ENCODE measurements at places on chromosomes 6 and 20.

- no peak for DNase-seq
These were observed 20.2 kb downstream of the ADGRF4 start for GRCh38 chr6:47718571-47718970.

- DNase-seq, result no peak
These were observed 677.3 kb upstream of the AGPAT4 start for GRCh38 chr6:161951126-161951525.

- no peak for DNase-seq
These were observed 201.5 kb upstream of the ZNF217 start for GRCh38 chr20:53795170-53795569.

- DNase-seq, result no peak
These were observed 34.0 kb upstream of the NUP153 start for GRCh38 chr6:17740559-17741220.

GRCh38 chr6:104322841-104323240 lies 536.9 kb downstream of the HACE1 start:
- no peak for DNase-seq

- no peak for DNase-seq
These were observed 889.1 kb upstream of the MAP3K7 start for GRCh38 chr6:91476000-91476399.

GRCh38 chr6:48664826-48665225 lies 553.8 kb upstream of the PTCHD4 start:
- DNase-seq, result no peak

DNA sequence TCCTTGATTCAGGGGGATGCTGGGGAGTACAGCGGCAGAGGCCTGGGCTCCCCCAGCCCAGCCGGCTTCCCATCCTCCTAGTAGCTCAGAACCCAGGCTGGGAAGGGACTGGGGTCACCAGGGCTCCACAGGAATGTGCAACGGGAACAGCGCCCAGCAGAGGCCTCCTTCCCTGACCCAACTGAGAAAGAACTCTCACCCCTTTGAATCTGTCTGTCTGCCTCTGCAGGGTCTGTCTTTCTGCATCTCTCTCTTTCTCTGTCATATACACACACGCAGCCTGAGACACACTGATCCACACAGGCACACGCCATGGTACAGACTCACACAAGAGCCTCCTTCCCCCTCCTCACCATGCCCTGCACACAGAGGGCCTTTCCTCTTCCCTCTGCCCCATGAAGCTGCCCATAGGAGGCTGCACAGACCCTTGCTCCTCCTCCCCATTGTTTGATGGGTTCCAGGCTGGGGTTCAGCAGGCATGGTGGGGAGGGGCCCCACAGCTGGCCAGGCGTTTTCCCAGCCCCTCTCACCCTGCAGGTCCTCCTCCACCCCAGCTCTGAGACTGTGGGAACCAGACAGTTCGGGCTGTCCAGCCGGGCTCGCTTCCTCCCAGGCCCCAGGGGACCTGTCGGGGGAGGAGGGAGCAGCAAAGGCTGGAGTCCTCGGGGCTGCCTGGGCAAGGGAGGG lies 2.8 kb downstream of the FOXS1 start:
- no peak for DNase-seq

GRCh38 chr20:51597389-51598231 lies 55.1 kb upstream of the NFATC2 start:
- DNase-seq, result no peak

DNA sequence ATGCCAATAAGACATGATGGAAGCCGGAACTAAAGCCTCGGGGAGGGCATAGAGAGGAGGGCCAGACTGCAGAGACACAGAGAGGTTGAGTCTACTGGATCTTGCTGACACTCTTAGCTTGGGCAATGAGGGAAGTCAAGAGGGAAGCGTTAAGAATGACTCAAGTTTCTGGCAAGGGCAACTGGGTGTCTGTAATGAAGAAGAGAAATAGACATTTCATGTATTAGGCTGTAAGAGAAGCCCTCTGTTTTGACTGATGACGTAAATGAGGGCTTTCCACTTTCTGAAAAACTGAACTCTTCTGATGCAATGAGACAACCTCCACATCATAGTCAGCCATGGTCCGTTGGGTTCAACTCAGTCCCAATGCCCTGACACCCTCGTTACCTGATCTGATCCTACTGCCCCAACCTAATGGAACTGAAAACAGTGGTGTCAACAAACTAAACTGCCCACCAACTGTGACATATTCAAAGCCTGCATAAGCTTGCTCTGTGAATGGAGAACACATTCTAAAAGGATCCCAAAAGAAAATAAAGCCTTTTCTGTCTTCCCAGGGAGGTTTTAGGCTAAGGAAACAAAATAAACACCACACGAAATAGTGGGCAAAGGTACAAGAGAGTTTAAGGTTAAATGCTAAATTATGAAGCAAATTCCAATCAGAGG lies 45.8 kb upstream of the PNRC1 start:
- no peak for DNase-seq

- no peak for DNase-seq
These were observed 150.6 kb downstream of the BACH2 start for GRCh38 chr6:90146024-90146423.

DNA sequence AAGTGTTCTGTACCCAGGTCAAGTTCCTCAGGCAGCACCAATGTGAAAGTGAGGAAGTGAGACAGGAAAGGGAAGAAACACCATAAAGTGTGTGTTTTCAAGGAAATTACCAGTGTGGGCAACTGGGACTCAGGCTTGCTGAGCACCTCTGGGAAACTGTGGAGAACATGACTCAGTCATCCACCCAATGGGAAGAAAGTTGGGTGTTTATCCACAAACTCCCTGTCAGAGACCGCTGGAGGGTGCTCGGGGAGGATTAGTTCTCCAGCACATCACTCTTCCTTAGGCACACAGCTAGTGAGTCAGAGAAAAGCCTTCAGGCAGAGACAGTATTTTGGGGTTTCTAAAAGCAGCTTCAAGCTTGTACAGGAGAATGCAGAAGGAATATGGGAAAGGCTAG lies 93.6 kb downstream of the PCSK2 start:
- DNase-seq, result no peak

DNA sequence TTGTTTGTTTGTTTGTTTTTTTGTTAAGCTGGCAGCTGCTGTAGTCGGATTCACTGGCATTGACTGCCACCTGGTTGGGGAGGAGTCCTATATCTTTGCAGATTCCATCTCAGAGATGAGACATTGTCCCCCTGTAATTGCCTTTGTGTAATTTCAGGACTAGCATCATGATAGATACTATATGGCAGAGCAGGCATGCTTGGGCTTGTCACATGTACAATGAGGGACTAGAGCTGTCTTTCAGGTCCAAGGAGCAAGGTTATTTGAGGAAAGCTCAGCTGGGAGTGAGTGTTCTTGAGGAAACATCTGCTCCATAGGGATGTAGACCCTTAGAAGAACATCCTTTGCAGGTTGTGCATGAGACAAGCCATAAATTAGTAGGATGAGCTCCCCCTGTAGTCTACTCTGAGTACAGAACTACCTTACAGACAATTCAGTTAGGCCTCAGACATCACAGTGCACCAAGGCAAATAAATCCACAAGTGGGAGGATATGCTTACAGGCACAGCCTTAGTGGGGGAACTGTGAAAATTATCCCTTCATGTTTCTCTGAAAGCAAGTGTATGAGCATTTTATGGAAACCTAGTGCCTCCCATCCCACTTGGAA lies 62.1 kb downstream of the BMP2 start:
- no peak for DNase-seq

- DNase-seq, result no peak
These were observed 19.1 kb downstream of the SCP2D1 start for GRCh38 chr20:18832546-18833200.

Data from activated CD8-positive, alpha-beta memory T cell treated with anti-CD3 and anti-CD28 coated beads, Interleukin-2, amount 50 U/mL, for 48 hours (primary cell).